ENCODE measurements at places on chromosomes 7 and 10. TPM values are rescaled to one million over a fixed set of nuclear protein-coding genes. Genes with fewer than 3 reads are reported as not detected.

The TMUB1 gene
- 83.1 TPM for total RNA-seq

The KMT2C gene
- 86.6 TPM for total RNA-seq

GRCh38 chr10:35819736-35820135, 177.6 kb upstream of the FZD8 start:
- H3K27ac ChIP-seq, result no peak overlapping the region

DNA sequence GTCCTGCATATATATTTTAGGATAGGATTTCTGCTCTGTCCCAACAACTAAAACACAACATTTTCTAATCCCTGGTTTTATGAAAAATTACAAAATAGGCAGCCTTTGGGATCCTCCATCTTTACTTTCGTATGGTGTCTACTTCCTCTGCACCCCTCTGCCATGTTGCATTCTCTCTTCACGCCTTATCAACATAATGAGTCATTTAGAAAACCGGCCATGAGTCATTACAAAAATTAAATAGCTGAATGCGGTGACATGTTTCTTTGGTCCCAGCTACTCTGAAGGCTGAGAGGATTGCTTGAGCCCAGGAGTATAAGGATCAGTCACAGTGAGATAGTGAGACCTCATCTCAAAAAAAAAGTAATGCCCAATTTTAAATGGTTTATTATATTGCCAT, 148.1 kb upstream of the CELF2 start:
- no peak overlapping the region for H3K4me3 ChIP-seq
- H3K36me3 ChIP-seq, result no peaks in the 10 kb centered on the region
- H3K4me1 ChIP-seq, result peaks cover 4% of the 10 kb centered on the region
- no peak overlapping the region for H3K27ac ChIP-seq
- H3K27me3 ChIP-seq, result peaks cover 26% of the 10 kb centered on the region

DNA sequence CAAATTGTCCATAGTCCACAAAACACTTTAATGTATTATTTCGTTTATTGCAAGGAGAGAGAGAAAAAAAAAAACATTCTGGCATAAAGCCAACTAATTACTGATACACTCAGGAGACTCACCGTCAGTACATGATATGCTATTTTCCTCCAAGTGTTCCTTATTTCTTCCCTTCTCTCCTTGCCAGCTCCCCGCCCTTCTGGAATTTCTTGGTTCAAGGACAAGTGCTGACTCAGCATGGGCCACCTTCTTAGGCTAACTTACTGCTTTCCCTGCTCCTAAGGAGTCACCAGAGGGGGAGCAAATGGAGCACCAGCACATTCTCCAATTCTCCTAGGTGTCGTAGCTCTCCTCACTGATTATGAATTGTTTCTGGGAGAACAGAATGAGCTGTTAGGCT, 133.8 kb upstream of the HDAC9 start:
- H3K27me3 ChIP-seq, result peaks cover 4% of the 10 kb centered on the region
- no peaks in the 10 kb centered on the region for H3K4me1 ChIP-seq
- no peak overlapping the region for H3K27ac ChIP-seq
- no peak overlapping the region for H3K4me3 ChIP-seq
- DNase-seq, result no peak
- H3K36me3 ChIP-seq, result no peaks in the 10 kb centered on the region

The LBX1 gene
- not detected for total RNA-seq

The H2BK1 gene
- total RNA-seq, result not detected

The BTBD16 gene
- not detected for total RNA-seq

The ANKRD61 gene
- 0.47 TPM for total RNA-seq

The CPA4 gene
- not detected for total RNA-seq

GRCh38 chr7:157841773-157842370, 505.1 kb downstream of the DNAJB6 start:
- H3K4me3 ChIP-seq, result no peak overlapping the region
- no peaks in the 10 kb centered on the region for H3K27me3 ChIP-seq
- no peak for DNase-seq
- no peaks in the 10 kb centered on the region for H3K4me1 ChIP-seq
- no peaks in the 10 kb centered on the region for H3K36me3 ChIP-seq
- H3K27ac ChIP-seq, result no peak overlapping the region

DNA sequence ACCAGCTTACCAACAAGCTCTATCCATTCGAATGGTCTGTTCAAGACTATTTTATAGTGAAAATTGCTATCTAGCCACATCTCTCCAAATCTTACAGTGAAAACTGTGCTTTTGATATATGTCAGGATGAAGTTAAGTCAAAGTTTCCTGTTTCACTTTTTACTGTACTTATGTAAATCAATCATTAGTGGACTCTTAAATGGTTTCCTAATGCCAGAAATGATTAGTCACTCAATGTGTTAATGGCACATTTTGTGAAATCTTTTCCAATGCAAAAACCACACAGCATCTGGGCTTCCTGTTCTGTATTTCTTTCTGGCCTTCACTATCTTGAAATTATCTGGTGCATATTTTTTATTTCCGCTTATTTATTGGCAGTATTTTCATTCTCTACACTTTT, 87.3 kb upstream of the STEAP1B start:
- DNase-seq, result no peak
- H3K27me3 ChIP-seq, result peaks cover 73% of the 10 kb centered on the region
- H3K4me3 ChIP-seq, result no peak overlapping the region
- H3K36me3 ChIP-seq, result no peaks in the 10 kb centered on the region
- H3K4me1 ChIP-seq, result peaks cover 6% of the 10 kb centered on the region
